ENCODE measurements at places on chromosomes 3 and 15.

DNA sequence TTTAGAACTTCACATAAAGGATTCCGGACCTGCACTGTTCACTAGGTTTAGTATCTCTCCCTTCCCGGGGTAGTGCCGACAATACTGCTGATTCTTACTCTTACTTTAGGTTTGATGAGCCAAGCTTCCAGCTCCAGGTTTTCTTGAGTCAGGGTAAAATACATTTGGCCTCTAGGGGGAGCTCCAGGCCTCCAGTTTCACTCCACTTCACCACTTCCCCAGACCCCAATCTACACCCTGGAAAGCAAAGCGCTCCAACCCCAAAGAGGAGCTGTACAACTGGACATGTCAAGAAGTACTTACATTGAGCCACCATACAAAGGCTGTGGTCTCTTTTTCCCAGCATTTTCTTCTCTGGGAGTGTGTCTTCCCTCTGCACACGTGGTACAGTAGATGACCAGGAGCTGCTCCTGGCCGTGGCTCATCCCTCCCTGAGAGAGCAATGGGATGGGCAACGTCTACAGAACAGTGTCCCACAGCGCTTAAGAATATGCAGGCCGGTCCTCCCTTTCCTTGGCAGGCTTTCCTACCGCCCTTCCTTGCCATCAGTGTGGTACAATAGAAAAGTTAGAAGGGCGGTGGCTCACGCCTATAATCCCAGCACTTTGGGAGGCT lies 93.9 kb upstream of the CCDC80 start:
- DNase-seq = peak; percentile 36

GRCh38 chr3:171336406-171336805 lies 123.8 kb downstream of the TNIK start:
- no peak for DNase-seq

DNA sequence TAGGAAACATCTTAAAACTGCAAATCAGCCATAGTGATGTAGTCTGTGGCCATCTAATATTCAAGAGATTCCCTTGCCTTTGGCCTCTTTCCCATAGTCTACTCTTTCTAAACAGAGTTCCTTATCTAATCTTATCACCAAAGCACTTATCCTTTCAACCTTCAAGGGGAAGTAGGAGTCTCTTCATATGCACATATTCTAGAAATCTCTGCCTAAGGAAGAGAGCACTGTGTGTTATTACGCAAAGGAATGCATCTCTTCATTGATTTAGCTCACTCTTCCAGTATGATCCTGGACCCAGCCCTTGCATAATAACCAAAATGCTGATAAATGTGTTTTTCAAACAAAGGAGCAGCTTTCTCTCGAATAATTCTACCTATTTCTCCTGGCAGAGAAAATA lies 253.7 kb upstream of the TPRG1 start:
- DNase-seq = no peak

GRCh38 chr3:50160561-50160983 lies 5.4 kb downstream of the SEMA3F start:
- no peak for DNase-seq

GRCh38 chr3:557972-558371 lies 361.4 kb downstream of the CHL1 start:
- no peak for DNase-seq

GRCh38 chr3:4471907-4472306 lies 4.8 kb upstream of the SUMF1 start:
- DNase-seq = no peak

- no peak for DNase-seq
Measured at GRCh38 chr3:178203650-178204049, 332.6 kb upstream of the KCNMB2 start.

DNA sequence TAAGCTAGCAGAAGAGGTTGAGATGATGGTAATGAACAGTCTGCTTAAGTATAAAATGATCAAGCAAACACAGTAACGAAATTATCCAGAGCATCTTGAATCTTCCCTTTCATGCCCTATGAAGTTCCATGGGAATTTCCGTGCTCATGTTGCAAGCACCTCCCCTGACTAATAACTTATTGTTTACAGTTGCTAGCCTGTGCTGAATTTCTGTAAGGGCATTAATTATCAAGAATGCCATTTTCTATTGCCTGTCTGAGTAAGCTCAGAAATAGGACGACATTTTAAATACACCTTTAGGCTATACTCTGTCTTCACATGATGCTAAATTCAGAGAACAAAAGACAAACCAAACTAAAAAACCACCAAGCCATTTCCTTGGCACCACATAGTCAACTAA lies 257.5 kb upstream of the LRTM1 start:
- DNase-seq = no peak

DNA sequence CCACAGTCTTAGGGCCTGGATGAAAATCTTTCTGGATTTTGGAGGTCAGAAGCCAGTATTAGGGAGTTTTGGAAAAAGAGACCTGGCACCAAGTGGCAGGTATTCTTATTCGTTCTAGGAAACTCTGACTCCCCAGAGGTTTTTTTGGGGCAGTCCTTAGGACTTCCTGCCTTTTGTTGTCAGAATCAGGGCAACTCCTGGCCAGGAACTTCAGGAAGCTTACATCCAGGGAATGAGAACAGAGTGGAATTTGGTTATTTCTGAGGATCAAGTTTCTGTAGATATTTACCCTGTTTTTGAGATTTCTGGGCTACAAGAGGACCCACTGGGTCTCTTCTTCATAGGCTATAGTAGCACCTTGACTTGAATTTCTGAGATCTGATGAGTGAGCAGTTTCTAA lies 15.5 kb downstream of the SCN10A start:
- DNase-seq = no peak

DNA sequence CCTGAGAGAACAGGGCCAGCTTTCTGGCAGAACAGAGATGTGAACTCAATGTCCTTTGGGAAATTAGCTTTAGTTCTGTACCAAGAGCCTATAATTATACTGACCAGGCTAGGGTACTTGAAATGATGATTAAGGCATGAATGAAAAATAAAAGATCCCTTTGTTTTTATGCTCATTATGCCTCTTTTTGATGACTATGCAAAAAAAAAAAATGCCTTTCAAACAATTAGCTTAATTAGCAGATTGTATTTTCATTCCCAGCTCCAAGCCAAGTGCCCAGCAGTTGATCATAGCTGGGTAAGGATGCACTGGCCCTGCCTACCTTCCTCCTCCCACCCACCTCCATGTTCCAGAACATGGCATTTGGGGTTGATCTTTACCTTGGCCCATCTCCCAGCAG lies 56.8 kb downstream of the LYZL4 start:
- DNase-seq = no peak

- DNase-seq = no peak
Measured at GRCh38 chr3:152461460-152461859, 192.7 kb downstream of the MBNL1 start.

- no peak for DNase-seq
Measured at GRCh38 chr3:32422943-32423342, 31.3 kb downstream of the CMTM7 start.

- no peak for DNase-seq
Measured at GRCh38 chr3:27637346-27637995, 84.7 kb downstream of the EOMES start.

GRCh38 chr3:53171064-53171418 lies 10.0 kb downstream of the PRKCD start:
- DNase-seq = no peak

DNA sequence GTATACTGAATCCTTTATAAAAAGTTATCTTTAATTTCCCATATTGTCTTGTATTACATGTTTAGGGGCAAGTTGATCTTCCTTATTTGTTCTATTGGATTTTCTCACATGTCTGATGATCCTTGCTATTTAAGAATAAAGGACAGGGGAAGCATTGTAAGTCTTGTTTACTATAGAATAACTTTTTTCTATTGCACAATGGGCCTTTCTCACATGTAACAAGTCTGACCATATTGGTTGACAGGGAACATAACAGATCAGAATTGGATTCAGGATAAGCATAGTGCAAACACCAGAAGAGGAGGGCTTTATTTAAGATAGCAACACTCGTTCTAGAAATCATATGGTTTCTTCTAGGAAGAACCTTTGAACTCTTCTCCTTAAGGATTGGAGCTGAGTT lies 257.9 kb upstream of the RBMS3 start:
- DNase-seq = no peak

All from stimulated activated CD8-positive, alpha-beta memory T cell treated with anti-CD3 and anti-CD28 coated beads, Interleukin-7, amount 100 ng/mL, for 24 hours (primary cell).